ENCODE measurements at places on chromosomes 1 and 21.

GRCh38 chr1:108050911-108051629 lies 86.1 kb upstream of the VAV3 start:
- no peak for DNase-seq

DNA sequence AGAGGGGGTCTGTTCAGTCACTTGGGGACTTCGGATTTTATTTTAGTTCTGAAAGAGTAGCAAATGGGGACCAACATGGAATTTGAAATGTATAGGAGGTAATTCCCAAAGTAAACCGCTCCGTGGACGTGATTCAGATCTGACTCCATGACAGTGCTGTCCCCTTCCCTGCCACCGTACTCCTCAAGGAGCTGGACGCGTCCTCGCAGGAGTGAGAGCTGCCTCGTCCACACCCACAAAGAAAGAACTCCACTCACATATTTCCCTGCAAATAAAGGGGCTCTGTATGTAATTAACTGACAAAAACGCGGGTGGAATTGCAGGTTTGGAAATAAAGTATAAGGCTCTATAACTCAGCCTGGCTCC lies 183.6 kb downstream of the ETS2 start:
- DNase-seq = no peak

DNA sequence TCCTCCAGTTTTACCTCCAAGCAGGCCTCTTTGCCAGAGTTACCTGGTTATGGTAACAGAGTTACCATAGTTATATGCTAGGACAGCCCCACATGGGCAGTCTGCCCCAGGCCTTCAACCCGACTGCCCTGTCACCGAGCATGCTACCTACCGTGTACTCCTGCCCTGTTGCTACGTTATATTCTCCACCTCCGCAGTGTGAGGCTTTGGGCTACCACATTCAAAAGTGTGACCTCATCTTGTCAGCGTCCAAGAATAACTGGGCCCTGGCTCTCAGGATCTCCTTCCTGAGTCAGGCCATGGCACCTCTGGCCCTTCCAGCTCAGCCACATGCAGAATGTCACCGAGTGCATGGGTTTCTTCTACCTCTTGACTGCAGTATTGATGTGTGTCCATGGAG lies 8.9 kb downstream of the MAPKAPK2 start:
- no peak for DNase-seq

GRCh38 chr1:4060850-4061249 lies 160.8 kb upstream of the C1orf174 start:
- DNase-seq = no peak

DNA sequence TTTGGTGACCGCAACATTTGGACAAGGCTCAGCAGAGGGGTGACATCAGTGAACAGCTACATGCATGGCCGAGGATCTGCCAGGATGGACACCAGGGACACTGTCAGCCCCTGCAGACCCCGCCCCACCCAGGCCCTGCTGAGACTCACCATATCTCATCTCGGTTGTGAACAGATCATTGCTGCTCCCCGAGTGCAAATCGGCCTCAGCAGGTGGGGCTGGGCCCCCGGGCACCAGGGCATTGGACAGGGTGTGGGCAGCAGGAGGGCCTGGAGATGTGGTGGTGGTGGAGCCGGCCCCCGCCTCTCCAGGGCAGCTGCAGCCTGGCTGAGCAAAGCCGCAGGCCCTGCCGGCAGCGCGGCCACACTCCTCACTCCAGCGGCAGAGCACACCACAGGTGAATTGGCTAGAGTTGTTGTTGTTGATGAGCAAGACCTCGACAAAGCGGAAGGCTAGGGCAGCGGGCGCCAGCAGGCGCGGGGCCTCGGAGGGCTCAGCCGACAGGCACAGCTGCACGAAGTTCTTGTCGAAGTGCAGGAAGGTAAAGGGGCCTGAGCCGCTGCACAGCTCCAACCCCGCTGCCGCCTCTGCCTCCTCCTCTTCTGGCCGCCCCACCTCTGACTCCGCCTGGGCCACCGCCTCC lies 8.2 kb downstream of the ADGRB2 start:
- no peak for DNase-seq

GRCh38 chr1:4056422-4056821 lies 156.3 kb upstream of the C1orf174 start:
- DNase-seq = no peak

DNA sequence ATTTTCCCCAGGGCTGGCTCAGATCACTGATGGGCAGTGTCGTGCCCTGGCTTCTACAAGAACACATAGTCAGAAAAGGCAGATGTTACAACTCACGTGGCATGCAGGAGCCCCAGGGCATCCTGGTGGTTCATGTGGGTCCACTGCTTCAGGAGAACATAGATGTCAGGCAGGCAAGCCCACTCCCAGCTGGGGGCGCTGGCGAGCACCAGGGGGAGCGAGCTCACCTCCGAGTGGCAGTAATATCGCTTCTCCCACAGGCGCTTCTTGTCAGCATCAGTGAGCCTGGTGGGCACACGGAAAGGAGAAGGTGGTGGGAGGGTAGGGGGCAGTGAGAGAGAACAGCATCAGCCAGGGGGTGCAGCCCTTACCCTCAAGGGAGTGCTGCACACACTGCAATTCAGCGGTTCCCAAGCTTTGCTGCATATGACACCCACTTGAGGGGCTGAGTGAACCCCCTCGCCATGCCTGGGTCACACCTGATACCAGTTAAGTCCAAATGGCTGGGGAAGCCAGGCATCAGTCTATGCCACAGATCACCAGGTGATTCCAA lies 34.3 kb upstream of the PPP1R15B start:
- DNase-seq = peak; percentile 23

DNA sequence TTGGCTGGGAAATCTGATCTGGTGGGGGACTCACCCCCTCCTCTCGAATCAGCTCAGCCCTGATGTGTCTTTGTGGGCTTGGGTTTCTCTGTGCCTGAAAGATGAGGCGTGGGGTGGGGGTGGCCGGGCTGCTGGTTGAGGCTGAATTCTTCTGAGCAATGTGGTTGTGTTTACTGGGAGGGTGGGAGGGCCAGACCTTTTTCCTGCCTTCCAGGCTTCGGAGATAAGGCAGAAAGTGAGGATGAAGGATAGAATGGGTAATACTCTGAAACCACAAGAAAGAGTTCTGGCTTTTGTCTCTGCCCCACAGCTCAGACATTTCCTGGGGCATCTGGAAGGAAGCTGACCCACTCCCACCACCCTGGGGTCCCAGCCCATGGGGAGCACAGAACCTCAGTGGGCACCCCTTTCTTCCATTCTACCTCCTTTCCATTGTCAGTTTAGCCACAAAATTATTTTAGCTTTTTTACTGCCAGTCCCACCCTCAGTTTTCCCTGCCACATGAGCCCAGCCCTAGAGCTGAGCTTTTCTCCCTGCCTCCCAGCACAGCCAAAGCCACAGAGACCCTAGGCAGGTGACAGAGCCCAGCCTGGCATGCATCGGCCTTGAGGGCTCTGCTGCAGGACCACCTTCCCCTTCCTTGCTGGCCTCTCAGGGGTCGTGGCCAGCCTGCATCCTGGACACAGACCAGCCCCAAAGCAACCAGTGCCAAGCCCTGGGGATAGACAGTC lies 11.2 kb downstream of the ALX3 start:
- no peak for DNase-seq
